OCI-LY7 (cell line): ENCODE measurements at places on chromosomes 1 and 21. TPM values are rescaled to one million over a fixed set of nuclear protein-coding genes. Genes with fewer than 3 reads are reported as not detected.

Gene LINGO4
- not detected in 2 replicates for total RNA-seq

Gene RPL22
- total RNA-seq, result 589 and 605 TPM in 2 replicates

Gene SNRNP40
- 99.9 and 101 TPM in 2 replicates for total RNA-seq

Gene KCNJ6
- total RNA-seq, result not detected in 2 replicates

Gene DRAXIN
- total RNA-seq, result 0.11 and 0.15 TPM in 2 replicates

Gene PDE4B
- 2.4 and 3.6 TPM in 2 replicates for total RNA-seq

Gene ZNF593OS
- not detected in 2 replicates for total RNA-seq

Gene KISS1
- not detected in 2 replicates for total RNA-seq

Gene VWA5B1
- total RNA-seq, result 0.13 and 0.19 TPM in 2 replicates

Gene IGSF3
- not detected in 2 replicates for total RNA-seq

Gene PKP1
- not detected in 2 replicates for total RNA-seq

Gene AUNIP
- total RNA-seq, result 15.1 and 16.8 TPM in 2 replicates

Gene VSIG8
- not detected in 2 replicates for total RNA-seq

Gene SMPDL3B
- total RNA-seq, result not detected in 2 replicates

Gene PPFIA4
- 0.55 and 2.7 TPM in 2 replicates for total RNA-seq

Gene LPAR3
- not detected in 2 replicates for total RNA-seq

Gene CHIA
- not detected in 2 replicates for total RNA-seq

Gene RIPK4
- total RNA-seq, result 0.08 TPM in 1 of 2 replicates, not detected in the other

Gene PCBP3
- total RNA-seq, result 0.61 and 1.0 TPM in 2 replicates

Gene ACTA1
- not detected in 2 replicates for total RNA-seq

Gene TSPAN1
- not detected in 2 replicates for total RNA-seq

Gene RBBP5
- 17.4 and 19.8 TPM in 2 replicates for total RNA-seq

Gene AK4
- 0.70 and 1.4 TPM in 2 replicates for total RNA-seq

Gene RNU1-4
- 1,721 and 1,968 TPM in 2 replicates for total RNA-seq

Gene JMJD4
- 27.8 and 28.2 TPM in 2 replicates for total RNA-seq

Gene DTL
- total RNA-seq, result 61.4 and 61.7 TPM in 2 replicates

Gene CD1E
- total RNA-seq, result not detected in 2 replicates

Gene CLIC6
- not detected in 2 replicates for total RNA-seq

Gene CCNL2
- 213 and 238 TPM in 2 replicates for total RNA-seq
